Coronary artery (tissue), 2 donors: ENCODE measurements at places on chromosomes 2 and 18.

GRCh38 chr2:64233376-64233922, 89.2 kb upstream of the PELI1 start:
- DNase-seq = no peak

DNA sequence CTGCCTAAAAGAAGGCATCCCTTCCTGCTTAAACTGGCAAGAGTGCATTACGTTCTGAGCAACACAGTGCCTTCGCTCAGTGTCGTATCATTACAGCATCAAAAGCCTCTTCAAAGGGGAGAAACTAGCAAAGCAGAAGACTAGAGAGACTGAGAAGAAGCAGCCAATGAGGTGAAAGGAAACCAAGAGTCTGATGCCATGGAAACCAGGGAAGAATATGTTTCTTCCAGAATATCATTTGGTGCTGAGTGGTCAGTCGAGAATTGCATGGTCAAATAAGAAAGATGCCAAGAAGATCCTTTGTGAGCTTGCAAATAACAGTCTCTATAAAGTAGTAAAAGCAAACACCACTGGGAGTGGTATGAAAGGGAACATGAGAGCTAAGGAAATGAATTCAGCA, 312.1 kb upstream of the CHST9 start:
- no peak for DNase-seq

DNA sequence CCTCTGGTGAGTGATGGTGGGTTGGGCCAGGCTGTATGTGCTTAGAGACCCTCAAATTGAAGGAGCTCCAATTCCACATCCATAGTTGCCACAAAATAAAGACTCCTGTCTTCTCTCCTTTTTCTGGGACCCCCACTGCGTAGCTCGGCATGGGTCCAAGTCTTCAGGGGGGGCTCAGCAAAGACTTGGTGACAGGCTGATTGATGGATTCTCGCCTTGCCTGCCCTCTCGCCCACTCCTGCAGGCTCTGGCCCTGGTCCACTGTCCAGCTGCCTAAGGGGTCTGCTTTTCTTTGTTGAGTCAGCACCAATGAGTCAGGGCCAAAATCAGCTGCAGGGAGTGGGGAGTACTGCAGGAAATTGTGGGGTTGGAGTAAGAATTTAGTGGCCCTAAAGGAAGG, 21.5 kb downstream of the RPL37A start:
- DNase-seq = peak; percentile 41

- DNase-seq = no peak
Measured at GRCh38 chr18:6363216-6363615, 51.5 kb downstream of the L3MBTL4 start.

- no peak for DNase-seq
Measured at GRCh38 chr2:17231394-17231965, 286.8 kb downstream of the RAD51AP2 start.

DNA sequence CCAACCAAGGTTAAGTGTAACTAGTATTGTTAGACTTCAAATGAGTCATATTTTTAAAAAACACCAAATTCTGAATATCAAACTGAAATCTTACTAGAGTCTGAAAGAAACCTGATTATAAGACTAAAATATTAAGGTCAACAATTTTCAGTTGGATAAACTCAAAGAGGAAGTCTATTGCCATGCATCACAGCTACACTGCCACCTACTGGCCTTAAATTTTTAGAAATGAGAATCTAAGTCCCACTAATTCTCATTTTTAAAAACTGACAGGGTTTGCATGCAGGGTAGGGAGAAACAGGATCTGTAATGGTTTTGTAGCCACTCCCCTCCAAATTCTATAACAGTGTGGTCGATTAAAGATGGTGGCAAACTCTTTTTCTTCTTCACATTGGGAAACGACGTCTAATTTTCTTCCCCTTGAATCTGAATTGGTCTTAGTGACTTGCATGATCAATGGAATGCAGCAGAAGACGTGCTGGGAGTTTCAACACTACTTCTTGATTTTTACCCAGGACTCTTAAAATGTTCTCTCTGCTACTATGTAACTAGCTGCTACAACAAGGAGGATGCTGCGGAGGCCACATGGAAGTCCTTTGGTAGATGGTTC, 176.1 kb upstream of the SESTD1 start:
- no peak for DNase-seq
